ENCODE measurements at places on chromosomes 12 and 14. TPM values are rescaled to one million over a fixed set of nuclear protein-coding genes. Genes with fewer than 3 reads are reported as not detected.

The GPRC5D gene
- total RNA-seq: not detected

The EPYC gene
- total RNA-seq: not detected

The LYZ gene
- not detected for total RNA-seq

The ANO4 gene
- 1.5 TPM for total RNA-seq

The CCDC38 gene
- total RNA-seq: not detected

The ARHGEF40 gene
- 11.6 TPM for total RNA-seq

The SPIC gene
- total RNA-seq: not detected

The SMIM41 gene
- total RNA-seq: not detected

The OASL gene
- total RNA-seq: 0.11 TPM

The CISTR gene
- not detected for total RNA-seq

The PROX2 gene
- not detected for total RNA-seq

The GLS2 gene
- total RNA-seq: 0.11 TPM

The CALCOCO1 gene
- total RNA-seq: 86.2 TPM

The STX2 gene
- 21.6 TPM for total RNA-seq

The HCAR2 gene
- not detected for total RNA-seq

The INSM2 gene
- total RNA-seq: not detected

The PIWIL1 gene
- total RNA-seq: not detected

The PTHLH gene
- not detected for total RNA-seq

The KCNH3 gene
- 0.09 TPM for total RNA-seq

The NTS gene
- 0.34 TPM for total RNA-seq

The PTMS gene
- total RNA-seq: 46.1 TPM

The CACNA2D4 gene
- total RNA-seq: 0.60 TPM

The LBHD2 gene
- not detected for total RNA-seq

The DTD2 gene
- total RNA-seq: 29.0 TPM

The STXBP6 gene
- 17.8 TPM for total RNA-seq

The CCDC197 gene
- not detected for total RNA-seq

The KLHDC1 gene
- 3.6 TPM for total RNA-seq

The ABCD4 gene
- total RNA-seq: 35.8 TPM

The TMEM119 gene
- total RNA-seq: not detected

The OAS2 gene
- 0.95 TPM for total RNA-seq

The OVCH1 gene
- total RNA-seq: not detected

The EML1 gene
- total RNA-seq: 40.1 TPM

The CLECL1 gene
- total RNA-seq: not detected

The ADCY4 gene
- total RNA-seq: 51.0 TPM

The C12orf54 gene
- not detected for total RNA-seq

The PNN gene
- total RNA-seq: 11.9 TPM

All from dermis lymphatic vessel endothelial cell (primary cell).